NCI-H1105 (cell line): ENCODE measurements at places on chromosomes 16 and 17.
A peak's percentile ranks its signal among the peaks of the same experiment; 100 is the strongest.

- DNase-seq, result no peak
Observed at GRCh38 chr17:37490638-37491614, 1.2 kb downstream of the DUSP14 start.

GRCh38 chr16:79329166-79329521, 271.4 kb downstream of the MAF start:
- no peak for DNase-seq

DNA sequence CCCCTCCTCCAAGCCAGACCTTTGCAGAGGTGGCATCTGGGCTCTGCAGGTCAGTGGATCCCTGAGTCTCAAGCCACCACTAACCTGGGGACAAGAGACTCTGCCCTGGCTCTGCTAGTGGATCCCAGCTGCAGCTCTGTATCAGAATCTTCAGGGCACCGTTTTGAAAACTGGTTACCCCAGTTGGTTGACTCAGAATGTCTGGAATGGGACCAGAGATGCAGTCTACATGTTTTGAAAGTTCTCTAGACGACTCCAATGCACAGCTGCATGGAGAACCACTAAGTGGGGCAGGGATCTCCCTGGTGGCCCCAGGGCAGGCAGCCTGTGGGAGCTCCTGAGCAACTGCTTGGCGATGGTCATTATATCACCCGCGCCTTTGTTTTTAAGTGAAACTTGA, 34.1 kb upstream of the ADORA2B start:
- DNase-seq, result no peak

DNA sequence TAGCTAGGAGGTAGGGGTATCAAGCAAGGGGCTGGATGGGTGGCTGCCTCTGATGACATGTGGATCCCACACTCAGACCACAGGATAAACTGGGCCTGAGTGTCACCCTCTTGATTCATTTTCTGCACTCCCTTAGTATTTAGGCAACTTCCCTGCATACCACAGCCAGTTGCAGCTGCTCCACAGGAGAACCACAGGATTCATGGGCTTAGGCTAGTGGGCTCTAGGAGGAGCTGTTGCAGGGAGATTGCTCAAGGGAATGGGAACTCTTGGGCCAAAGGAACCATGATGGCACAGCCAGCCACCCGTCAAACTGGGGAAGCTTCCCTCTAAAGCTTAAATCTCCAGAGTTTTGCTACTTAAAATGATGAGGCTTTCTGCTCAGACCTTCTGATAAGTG, 269.7 kb upstream of the ASIC2 start:
- DNase-seq, result no peak

GRCh38 chr16:84834403-84834772, 14.6 kb downstream of the CRISPLD2 start:
- no peak for DNase-seq

- DNase-seq, result no peak
Observed at GRCh38 chr16:80317599-80318037, 223.2 kb upstream of the DYNLRB2 start.

GRCh38 chr16:24010440-24011089, 174.8 kb downstream of the PRKCB start:
- peak; percentile 61 for DNase-seq

DNA sequence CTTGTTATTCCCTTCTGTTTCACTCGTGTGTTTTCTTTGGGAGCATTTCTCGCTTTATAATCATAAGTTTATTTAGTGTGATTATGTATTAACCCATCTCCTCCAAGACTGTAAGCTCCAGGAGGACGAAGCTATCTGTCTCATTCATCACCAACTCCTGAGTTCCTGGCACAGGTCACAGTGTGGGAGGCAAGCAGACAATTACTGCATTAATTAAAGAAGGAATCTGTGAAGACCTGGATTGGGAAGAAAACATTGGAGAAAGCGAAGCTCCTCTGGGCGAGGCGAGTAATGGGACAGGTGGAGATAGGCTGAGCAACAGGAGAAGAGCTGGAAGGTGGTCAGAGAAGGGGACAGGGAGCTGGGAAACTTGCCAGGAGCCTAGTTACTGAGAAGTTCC, 7.8 kb upstream of the CAMKK1 start:
- DNase-seq, result no peak

DNA sequence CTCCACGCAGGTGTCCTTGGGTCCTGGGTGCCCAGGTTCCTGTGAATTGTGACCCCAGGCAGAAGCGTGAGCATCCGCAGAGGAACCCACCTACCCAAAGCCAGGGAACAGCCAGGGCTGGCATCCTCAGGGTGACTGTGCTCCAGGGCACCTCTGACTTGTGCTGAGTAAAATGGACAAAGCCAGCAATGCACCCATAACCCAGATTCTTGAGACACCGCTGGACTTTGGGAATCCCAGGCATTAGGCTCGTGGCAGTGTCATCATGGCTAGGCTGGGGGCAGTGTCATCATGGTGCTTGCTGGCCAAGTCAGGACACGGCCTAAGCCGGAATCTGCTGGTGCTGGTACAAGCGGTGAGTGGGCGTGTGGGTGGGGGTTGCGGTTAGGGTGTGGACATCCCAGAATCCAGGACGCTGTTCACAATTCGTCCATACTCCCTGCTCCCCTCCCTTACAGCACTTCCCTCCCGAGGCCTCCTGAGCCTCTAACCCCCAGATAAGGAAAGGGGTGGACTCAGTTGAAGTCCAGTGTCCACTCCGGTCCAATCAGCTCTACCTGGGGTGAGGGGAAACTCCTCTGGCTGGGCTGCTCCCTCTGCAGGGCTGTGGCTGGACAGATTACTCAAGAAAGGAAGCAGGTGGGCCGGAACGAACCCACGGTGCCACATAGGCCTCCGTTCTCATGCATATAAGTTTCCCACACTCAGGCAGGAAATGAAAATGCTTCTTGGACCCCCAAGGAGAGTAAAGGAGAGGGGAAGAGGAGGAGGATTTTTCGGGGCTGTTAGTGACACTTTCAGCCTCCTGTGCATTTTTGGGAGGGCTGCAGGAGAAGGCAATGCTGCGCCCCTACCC, 138.9 kb downstream of the SEC14L1 start:
- DNase-seq, result no peak

- no peak for DNase-seq
Observed at GRCh38 chr16:3954411-3954921, 74.0 kb upstream of the CREBBP start.

- DNase-seq, result no peak
Observed at GRCh38 chr16:50889276-50889675, 147.4 kb downstream of the CYLD start.

- DNase-seq, result no peak
Observed at GRCh38 chr16:83863682-83864081, 35.2 kb upstream of the MLYCD start.

- DNase-seq, result no peak
Observed at GRCh38 chr16:337437-337836, 15.1 kb downstream of the AXIN1 start.

- peak; percentile 51 for DNase-seq
Observed at GRCh38 chr17:57999496-58000017, 7.5 kb downstream of the SRSF1 start.

DNA sequence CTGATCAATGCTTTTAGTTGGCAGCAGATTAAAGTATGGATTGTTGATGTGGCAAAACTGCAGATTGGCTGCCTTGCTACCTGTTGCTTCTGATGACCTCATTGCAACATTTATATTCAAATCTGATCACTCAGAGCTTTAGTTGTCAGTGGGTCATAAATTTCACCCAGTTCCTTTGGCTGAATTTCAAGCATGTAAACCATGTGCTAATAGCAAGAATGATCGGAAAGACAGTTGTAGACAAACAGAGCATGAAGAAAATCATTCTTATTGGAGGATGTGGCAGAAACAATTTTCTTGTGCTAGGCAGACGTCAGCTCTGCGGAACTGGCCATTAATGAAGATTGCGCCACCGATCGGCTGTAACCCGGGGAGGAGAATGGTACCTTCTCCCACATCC, 346.6 kb upstream of the EEF2KMT start:
- DNase-seq, result no peak

- DNase-seq, result no peak
Observed at GRCh38 chr17:27579897-27580321, 51.1 kb upstream of the LGALS9 start.

DNA sequence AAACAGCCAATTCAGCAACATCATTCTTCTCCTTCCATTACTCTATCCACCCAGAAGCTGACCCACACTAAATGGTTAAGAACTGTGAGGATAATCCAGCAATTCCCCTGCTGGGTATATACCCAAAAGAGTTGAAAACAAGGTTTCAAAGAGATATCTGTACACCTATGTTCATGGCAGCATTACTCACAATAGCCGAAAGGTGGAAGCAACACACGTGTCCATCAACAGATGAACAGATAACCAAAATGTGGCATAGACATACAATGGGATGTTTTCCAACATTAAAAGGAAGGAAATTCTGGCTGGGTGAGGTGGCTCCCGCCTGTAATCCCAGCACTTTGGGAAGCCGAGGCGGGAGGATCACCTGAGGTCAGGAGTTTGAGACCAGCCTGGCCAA, 19.9 kb downstream of the MIS12 start:
- DNase-seq, result no peak

DNA sequence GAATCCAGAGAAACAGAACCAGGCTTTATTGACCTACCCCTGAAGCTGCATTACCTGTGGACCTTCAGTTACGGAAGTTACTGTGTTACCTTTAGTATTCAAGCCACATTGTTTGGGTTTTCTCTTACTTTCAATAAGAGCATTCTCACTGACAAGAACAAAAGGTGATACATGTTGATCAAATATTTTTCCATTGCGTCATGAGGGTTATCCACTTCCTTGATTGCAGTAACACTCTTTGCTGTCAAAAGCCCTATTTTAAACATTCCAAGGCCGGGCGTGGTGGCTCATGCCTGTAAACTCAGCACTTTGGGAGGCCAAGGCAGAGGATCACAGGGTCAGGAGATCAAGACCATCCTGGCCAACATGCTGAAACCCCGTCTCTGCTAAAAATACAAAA, 28.6 kb upstream of the PAFAH1B1 start:
- DNase-seq, result no peak

DNA sequence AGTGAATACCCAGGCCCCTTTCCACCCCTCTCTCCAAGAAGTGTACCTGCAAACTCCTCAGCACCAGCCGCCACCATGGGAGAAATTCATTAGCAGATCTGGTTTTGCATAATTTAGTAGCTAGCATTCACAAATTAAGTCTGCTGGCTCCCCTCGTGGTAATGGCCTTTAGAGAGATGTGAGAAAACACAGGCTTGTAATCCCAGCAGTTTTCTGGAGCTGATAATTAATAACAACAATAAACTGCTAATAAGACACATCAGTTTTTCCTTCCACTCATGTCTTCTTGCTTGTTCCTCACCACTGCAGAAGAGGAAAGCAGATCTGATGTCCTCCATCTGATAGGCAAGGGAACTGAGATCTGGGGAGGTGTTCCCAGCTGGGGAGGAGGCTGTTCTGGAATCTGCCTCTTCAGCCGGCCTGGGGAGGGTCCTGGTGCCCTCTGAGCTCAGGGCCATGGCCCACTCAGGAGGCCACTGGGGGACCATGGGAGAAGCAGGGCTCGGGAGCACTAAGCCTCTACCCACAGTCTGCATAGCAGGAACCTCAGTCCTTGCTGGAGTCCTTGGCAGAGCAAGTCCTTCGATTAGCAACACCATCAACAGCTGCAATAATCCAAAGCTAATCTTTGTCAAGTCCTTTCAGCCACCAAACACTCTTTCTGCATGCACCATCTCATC, 74.2 kb upstream of the DNAJA2 start:
- DNase-seq, result no peak

DNA sequence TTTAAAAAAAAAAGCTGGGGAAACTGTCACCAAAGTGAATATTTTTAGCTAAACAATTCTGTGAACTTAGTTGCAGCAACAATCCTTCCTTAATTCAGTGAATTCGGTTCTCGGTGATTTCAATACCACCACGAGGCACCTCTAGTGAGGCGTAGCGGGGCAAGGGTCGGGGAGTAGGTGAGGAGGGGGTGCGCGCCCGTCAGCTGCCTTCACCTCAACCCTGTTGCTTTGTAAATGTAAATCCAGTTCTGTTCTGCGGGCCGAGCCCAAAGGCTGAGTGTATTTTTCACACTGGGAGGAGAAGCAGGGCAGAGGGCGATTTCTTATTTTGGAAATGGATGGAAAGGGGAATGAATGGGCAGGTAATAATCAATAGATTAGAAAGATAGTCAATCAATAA, 17.4 kb downstream of the SALL1 start:
- no peak for DNase-seq

- no peak for DNase-seq
Observed at GRCh38 chr17:61476476-61477203, 24.4 kb downstream of the TBX4 start.

GRCh38 chr17:54899721-54900456, 763 bp upstream of the TOM1L1 start:
- peak; percentile 25 for DNase-seq

GRCh38 chr16:87273471-87274030, 43.6 kb downstream of the C16orf95 start:
- no peak for DNase-seq

GRCh38 chr17:36721560-36722120, 120.3 kb downstream of the MRM1 start:
- DNase-seq, result peak; percentile 16

- no peak for DNase-seq
Observed at GRCh38 chr17:1182811-1183170, 3.0 kb upstream of the ABR start.

DNA sequence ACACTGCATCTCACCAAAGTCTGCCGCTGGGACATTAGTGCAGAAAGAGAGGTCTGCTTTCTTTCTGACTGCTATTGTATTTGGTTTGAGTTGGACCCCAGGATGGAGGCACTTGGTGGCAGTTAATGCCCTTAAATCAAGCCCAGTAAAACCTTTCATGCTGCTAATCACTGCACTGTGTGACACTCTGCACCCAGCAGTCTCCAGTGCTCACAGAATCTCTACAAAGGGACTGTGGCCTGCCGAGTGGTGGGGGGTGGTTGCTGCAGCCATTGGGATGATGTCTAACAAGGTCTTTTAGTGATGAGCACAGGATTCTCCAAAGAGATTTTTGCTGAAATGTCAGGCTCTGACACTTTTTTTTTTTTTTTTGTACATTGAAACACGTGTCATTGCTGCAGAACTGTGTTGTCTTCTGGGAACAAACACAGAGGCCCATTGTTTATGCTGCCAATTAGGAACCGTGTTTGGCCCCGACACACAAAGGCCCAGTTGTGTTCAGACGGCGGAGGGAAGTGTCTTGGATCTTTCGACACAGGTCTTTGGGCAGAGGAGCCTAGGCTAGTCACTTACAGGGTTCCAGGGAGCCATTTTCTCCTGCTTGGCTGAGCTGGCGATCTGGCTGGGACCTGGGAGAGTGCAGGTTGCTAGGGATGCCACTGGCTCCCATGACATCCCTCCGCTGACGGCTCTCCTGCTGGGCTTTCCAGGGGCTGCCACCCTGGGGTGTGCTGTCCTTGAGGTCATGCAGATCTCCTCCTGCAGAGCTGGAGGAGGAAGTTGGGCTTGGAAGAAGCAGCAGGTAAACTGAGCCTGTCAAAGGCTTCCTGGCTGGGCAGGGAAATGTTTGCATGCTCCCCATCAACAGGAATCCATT, 16.2 kb upstream of the TNRC6C start:
- DNase-seq, result no peak

DNA sequence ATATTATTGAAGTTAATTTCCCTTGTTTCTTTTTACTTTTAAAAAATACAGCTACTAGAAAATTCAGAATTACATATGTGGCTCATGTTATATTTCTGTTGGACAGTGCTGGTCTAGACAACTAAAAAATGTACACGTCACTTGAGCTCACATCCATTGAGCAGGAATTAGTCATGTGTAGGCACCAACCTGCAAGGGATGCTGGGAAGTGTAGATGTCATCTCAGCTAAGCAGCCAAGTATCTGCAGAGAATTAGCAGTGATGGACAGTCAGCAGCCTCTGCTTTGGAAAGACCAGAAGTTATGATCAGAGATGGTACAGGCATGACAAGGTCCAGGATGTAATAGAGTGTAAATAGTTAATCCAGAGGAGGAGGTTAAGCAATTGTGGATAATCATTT, 87.1 kb upstream of the HS3ST2 start:
- DNase-seq, result no peak
